ENCODE measurements at places on chromosomes 2 and 18.

- DNase-seq = no peak
These were observed 516.7 kb downstream of the NR4A2 start for GRCh38 chr2:155815851-155816250.

- no peak for DNase-seq
These were observed 401.9 kb downstream of the NBAS start for GRCh38 chr2:15159206-15159605.

- DNase-seq = no peak
These were observed 106.7 kb downstream of the ADCYAP1 start for GRCh38 chr18:1011349-1011748.

DNA sequence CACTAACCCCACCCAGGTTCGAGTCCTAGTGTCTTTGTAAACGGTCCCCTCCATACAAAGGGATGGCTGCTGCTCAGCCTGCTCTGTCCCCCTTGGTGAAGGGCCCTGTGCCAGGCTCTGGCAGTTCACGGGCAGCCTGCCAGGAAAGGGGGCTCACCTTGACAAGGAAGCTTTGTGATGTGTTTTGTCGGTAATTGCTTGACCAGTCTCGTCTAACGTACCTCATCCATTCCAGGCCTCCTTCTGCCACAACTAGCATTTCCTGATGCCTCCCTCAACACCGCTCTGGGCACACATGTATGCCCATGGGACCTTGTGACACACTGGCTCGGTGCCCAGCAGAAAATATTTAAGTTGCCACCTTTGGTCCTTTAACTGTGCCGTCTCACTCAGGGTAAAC, 171.9 kb downstream of the KLHL29 start:
- DNase-seq = no peak

DNA sequence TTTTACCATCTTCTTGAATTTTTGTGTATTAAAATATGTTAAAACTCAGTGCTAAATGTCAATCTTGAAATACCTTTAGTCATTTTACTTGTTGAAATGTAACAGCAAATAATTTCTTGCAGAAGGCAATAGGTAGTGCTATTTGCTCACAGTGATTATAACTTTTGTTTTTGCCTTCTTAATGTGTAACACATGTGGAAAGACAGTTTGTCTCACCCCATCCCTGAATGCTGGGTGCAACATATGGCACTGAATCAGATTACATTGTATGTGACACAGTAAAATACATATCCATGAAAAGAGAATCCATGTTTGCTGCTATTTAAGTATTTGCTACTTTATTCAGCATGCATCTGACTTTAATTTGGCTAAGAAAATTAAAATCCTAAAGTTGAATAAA, 35.3 kb downstream of the FRZB start:
- DNase-seq = no peak

DNA sequence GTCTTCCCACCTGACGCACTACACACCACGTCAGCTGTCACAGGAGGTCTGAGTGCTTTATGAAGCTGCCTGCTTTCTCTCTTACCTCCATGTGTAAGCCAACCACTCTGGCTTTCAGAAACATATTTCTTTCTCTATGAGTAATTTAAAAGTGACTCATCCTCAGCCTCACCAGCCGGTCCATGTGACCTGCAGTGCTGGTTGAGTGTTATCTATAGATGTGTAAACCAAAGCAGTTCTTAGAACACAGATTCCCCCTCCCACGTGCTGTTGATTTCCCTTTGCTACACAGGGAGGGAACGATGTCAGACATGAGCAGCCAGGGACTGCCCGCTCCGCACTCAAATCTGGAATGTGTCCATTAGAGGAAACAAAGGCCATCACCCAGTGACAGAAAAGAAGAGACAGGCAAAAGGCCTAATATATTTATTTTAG, 157.8 kb downstream of the BCL2 start:
- peak; percentile 71 for DNase-seq

Measured in activated effector memory CD4-positive, alpha-beta T cell treated with Interleukin-2 at 50 U/mL for 16 hours (primary cell).